ENCODE measurements at places on chromosomes 2 and 18. TPM values are rescaled to one million over a fixed set of nuclear protein-coding genes. Genes with fewer than 3 reads are reported as not detected.

MTCL1 gene
- 11.3 TPM for polyA plus RNA-seq

FMNL2 gene
- 16.5 TPM for polyA plus RNA-seq

CRYBA2 gene
- not detected for polyA plus RNA-seq

SUCLG1 gene
- polyA plus RNA-seq = 36.0 TPM

CENPA gene
- polyA plus RNA-seq = 24.2 TPM

DNAH7 gene
- polyA plus RNA-seq = 1.1 TPM

SIX3 gene
- polyA plus RNA-seq = 0.21 TPM

GAREM2 gene
- polyA plus RNA-seq = 3.8 TPM

C1D gene
- 39.7 TPM for polyA plus RNA-seq

FBXO48 gene
- polyA plus RNA-seq = 1.3 TPM

COX5B gene
- polyA plus RNA-seq = 666 TPM

FOXD4L1 gene
- not detected for polyA plus RNA-seq

CHRNG gene
- polyA plus RNA-seq = not detected

SRD5A2 gene
- polyA plus RNA-seq = not detected

HOXD12 gene
- polyA plus RNA-seq = not detected

GPAT2 gene
- polyA plus RNA-seq = 1.4 TPM

GNLY gene
- polyA plus RNA-seq = not detected

C18orf63 gene
- polyA plus RNA-seq = not detected

AKAIN1 gene
- polyA plus RNA-seq = not detected

ABCG8 gene
- polyA plus RNA-seq = 0.03 TPM

SDC1 gene
- 16.6 TPM for polyA plus RNA-seq

IFT172 gene
- polyA plus RNA-seq = 8.9 TPM

C2orf66 gene
- not detected for polyA plus RNA-seq

GPR55 gene
- polyA plus RNA-seq = not detected

ANKRD62 gene
- polyA plus RNA-seq = not detected

CCT7 gene
- polyA plus RNA-seq = 287 TPM
